ENCODE measurements at places on chromosomes 13 and 19. TPM values are rescaled to one million over a fixed set of nuclear protein-coding genes. Genes with fewer than 3 reads are reported as not detected.

GRCh38 chr13:99027260-99027659 is 49.4 kb upstream of the DOCK9 start:
- DNase-seq = no peak

GRCh38 chr19:58515259-58515658 is 3.5 kb upstream of the SLC27A5 start:
- no peak for DNase-seq

DNA sequence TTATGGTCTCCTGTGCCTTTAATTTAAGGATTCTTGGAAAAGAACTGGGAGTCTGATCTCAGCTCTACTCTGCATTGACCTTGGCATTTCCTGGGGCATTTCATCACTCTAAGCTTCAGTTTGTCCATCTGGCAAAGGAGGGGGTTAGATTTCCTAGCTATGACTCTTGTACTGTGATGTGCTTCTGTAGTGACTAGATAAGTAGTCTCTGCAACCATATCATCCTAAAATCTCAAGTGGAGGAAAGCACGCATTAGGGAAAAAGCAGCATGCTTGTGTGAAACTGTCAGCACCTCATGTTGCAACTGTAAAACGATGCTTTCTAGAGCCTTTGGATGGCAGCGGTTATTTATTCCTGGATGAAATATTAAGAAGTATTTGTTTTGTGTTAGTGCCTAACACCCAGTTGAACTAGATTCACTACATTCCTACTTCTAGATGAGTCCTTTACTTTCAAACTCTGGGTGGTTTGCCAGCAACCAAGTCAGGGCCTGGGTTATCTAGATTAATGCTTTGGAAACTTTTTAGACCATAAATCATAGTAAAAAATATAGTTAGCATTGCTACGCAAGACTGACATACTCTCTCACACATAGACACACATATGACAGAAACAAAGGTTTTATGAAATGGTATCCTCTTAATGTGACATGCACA is 6.8 kb downstream of the WDFY2 start:
- DNase-seq = peak; percentile 80

GRCh38 chr13:39956036-39956435 is 300.6 kb downstream of the COG6 start:
- DNase-seq = no peak

DNA sequence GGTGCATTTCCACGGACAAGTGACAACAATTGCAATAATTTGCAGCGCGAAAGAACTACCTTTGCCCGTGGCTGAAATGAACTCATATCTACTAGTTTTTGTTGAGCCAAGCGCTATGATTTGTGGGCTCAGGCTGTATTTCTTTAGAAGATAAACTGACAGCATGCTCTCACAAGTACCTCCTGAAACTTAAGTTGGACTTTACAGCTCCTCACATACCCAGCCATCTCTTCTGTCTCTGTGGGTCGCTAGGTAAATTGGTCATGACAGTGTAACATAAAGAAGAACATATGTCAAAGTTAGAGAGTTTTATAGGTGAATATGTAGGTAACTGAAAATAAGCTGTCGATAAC is 839 bp downstream of the COG6 start:
- DNase-seq = no peak

- no peak for DNase-seq
Observed at GRCh38 chr13:35841060-35841521, 290.1 kb downstream of the DCLK1 start.

DNA sequence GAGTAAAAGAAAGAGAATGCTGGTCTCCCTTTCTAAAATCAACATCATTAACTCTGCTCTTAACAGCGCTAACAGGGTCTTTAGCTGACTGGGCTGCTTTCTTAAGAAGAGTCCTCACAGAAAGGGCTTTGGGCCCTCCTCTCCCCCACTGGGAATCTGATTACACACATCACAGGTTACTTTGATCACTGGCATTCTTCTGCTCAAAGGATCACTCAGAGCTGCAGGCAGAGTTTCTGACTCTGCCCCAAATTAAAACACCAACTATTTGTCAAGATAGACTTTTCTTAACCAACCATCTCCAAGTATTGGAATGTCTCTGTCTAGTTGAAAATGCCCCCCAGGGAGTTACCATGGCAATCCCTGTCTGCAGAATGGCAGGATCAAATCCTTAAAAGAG is 31.1 kb upstream of the SIAH3 start:
- DNase-seq = no peak

DNA sequence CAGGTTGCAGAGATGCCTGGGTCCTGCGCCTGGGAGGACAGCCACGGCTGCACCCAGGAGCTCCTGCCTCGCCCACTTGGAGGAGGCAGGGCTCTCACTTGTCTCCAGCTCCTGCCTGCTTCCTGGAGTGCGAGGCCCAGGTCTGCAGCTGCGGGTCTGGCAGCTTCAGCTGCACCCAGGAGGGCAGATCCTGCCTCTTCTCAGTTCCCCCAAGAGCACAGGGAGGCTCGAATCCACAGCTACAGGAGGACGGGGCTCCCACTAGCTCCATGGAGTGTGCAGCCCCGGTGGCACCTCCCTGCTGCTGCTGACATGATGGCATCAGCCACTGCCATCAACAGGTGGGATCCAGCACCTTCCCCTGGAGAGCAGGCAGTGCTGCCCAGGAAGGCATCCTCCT is 4.5 kb downstream of the ZNF554 start:
- DNase-seq = no peak

- DNase-seq = no peak
Observed at GRCh38 chr19:57655443-57655842, 13.3 kb upstream of the ZSCAN4 start.

DNA sequence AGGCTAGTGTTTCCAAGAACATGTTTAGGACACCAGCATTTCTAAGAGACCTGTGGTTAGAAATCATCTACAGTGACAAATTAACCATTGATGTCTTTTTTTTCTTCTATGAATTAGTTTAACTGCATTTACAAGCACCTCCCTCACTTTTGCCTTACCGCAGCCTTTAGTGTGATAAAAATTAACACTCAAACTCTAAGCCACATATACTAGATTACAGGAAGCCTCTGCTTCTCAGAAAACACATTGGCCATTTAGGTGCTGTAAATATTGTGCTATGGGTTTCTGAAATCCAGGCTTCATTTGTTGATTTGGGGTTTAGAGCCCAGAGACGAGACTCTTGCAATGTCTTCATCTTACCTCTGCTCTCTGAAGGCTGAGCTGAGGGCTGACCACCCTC is 34.6 kb upstream of the OLFM4 start:
- no peak for DNase-seq

DNA sequence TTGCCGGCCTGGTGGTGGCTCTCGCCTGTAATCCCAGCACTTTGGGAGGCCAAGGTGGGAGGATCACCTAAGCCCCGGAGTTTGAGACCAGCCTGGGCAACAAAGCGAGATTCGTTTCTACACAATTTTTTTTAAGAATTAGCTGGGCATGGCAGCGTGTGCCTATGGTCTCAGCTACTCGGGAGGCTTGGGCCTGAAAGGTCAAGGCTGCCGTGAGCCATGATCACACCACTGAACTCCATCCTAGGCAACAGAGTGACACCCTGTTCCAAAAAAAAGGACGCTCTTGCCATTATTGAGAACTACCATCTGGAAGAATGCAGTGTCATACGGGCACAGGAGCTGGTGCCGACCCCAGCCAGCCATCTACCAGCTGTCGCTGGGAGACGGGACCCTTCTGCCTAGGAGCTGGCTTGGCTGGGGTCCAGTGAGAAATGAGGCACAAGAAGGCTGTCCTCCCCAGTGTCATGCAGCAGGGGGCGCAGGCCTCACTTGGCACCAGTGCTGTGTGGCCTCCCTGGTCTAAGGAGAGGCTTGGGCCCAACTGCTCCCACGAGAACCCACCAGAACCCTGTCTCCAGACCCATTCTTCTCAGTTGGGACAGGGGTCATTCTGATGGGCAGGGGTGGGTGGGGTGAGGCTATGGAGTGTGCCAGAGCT is 12.2 kb upstream of the RELB start:
- DNase-seq = peak; percentile 75

GRCh38 chr19:10420444-10421239 is at the start of gene PDE4A:
TSS of gene PDE4A (plus strand) at chr19:10420538. CDS start at chr19:10420765, 227 bp downstream.
- peak; percentile 32 for DNase-seq

- DNase-seq = no peak
Observed at GRCh38 chr13:32305646-32306045, 9.5 kb downstream of the ZAR1L start.

DNA sequence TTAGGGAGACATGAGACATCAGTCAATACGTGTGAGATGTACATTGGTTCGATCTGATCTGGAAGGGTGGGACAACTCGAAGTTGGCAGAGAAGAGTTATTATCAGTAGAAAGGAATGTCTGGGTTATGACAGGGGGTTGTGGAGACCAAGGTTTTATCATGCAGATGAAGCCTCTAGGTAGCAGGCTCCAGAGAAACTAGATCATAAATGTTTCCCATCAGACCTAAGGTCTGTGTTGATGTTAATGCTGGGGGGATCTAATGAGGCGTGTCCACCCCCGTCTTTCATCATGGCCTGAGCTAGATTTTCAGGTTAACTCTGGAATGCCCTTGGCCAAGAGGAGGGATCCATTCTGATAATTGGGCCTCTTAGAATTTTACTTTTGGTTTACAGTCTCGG is 187.0 kb upstream of the KL start:
- no peak for DNase-seq

The CEACAM3 gene
- not detected for polyA plus RNA-seq

The MEX3D gene
- polyA plus RNA-seq = 7.5 TPM

The TMEM38A gene
- 1.1 TPM for polyA plus RNA-seq
